ENCODE measurements at places on chromosomes 11 and 22.

GRCh38 chr11:77073328-77074001 is 6.7 kb downstream of the CAPN5 start:
- peak; percentile 70 for DNase-seq

- peak; percentile 29 for DNase-seq
These were observed 37.2 kb downstream of the IGLL1 start for GRCh38 chr22:23542933-23543332.

DNA sequence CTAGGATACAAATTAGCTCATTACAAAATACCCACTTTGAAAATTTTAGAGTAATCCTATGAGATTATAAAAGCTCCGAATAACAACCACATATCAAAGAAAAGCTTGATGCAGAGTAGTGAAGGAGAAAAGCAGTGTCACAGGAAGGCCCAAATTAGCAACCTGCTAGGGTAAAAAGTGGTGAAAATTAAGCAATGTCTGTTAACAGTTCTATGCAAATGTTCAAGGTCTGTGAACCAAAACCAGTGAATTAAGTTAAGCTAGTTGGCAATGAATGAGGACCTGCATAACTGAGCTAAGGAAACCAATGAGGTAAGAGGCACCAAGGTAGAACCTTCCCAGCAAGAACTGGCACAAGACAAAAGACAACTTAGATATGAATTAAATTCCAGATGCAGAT is 29.6 kb downstream of the PRDM10 start:
- no peak for DNase-seq

GRCh38 chr11:119983240-119983732 is 154.6 kb downstream of the TRIM29 start:
- DNase-seq: peak; percentile 10

GRCh38 chr11:16893456-16894066 is 120.7 kb downstream of the PLEKHA7 start:
- DNase-seq: peak; percentile 37

DNA sequence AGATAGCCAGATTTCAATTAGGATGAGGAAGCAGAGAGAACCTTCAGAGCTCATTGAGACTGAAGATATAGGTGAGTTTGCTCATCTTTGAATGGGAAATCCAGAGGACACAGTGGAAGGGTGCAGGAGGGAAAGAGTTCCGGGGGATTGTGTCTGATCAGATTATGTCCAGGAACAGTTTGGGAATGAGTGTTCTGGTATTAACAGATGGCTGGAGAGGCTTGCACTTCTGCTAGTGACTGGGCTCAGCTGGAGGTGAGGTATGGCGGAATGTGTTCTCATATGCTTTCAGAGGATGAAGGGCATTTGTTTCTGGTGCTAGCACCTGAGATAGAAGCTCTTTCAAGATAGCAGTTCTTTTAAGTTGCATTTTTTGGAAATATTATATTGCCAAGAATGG is 27.6 kb downstream of the ALKBH3 start:
- DNase-seq: peak; percentile 71

- DNase-seq: no peak
These were observed 19.3 kb upstream of the MPPED1 start for GRCh38 chr22:43392385-43392989.

All from NCI-H82 (cell line).